ENCODE measurements at places on chromosomes 12 and 14.
A peak's percentile ranks its signal among the peaks of the same experiment; 100 is the strongest.

GRCh38 chr14:73712071-73712506 is 2.1 kb downstream of the PNMA1 start:
- no peak for DNase-seq

DNA sequence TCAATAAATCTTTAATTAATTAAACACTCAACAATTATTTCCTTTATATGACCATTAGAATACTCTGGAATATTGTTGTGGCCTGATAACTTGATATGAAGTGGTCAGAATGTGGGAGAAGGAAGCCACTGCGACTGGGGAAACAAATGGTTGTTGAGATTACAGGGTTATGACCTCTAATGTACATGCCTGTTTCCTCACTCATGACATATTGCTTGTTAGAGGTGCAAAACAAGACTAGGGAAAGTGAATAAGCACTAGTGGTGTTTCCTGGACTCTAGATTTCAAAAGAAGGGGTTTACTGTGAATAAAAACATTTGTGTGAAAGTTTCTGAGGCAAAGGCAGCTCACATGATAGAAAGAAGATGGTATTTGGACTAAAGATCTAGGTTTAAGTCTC is 53.3 kb downstream of the STAB2 start:
- DNase-seq, result no peak

GRCh38 chr12:52211716-52212585 is 20.1 kb upstream of the KRT80 start:
- DNase-seq, result no peak

DNA sequence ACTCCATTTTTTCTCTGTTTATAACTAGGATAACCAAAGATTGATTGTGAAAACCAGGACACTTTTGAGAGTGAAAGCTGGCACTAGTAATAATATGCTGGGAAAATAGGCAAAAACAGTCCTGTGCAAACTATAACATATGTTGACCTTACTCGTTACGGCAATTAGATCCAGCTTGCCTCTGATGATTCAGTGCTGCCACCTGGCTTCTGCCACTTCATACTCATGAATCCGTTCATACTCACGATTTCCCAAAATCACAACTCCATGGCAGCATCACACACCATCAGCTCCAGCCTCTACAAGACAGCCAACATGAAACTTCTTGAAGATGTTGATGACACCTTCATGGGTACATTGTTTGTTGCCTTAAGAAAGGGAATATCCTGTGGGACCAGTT is 49.1 kb upstream of the CAND1 start:
- DNase-seq, result no peak

DNA sequence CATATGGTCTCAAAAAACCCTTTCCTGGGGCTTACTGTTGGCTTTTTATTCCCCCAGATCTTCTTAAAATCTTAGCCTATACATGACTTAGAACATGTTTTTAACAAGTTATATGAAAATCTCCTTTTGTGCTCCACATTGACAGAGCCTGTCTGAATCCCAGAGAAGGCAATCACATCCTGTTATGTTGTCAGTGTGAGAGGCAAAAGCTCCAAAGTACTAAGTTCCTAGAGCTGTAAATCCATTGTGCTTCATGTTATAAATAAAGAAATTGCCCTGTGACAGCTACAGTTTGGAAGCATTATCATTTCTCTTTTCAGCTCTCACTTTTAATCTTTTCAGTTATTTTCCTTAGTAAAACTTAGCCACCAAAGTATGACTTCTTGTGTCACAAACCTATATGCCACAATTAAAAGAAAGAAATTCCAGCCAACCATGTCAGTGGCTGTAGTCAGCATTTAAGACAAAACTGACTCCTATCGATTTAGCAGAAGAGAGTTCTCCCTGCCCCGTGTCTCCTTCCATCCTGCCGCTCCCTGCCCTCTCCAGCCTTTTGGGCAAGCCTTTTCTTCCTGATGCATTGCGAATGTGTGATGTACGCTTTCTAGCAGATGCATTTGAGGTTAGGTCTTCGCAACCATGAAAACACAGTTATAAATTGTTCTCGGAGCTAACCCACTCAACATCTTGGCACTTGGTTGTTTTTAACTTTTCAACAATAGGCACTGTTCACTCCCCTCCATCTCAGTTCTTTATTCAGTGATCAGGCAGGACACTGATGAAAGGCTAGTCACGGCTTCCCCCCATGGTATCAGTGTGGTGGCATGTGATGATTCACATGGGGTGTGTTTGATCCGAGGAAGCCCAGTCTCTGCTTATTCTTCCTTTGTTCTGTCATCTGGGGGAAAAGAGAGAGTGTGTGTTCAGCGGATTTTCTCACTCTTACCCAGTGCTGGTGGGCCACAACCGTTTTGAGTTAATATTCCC is 143.5 kb downstream of the SSPN start:
- DNase-seq, result no peak

DNA sequence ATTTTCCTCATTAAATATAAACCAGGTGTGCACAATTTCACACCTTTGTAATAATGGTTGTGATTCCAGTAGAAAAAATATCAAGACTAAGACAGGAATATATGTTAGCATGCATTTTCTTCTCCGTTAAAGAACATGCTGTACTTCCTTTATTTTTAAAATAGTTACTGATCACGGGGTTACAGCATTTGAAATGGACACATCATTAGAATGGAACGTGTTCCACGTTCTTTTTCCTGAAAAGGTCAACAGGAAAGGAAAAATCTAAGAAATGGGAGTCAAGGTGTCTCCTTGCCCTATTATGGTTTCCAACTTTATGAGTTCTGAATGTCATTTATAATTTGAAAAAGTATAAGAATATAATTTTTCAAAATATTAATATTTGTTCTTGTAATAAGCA is 1325.7 kb downstream of the SLC16A7 start:
- no peak for DNase-seq

GRCh38 chr12:126040307-126040706 is 975.1 kb downstream of the AACS start:
- DNase-seq, result no peak

GRCh38 chr12:56804684-56805083 is 41.6 kb downstream of the HSD17B6 start:
- no peak for DNase-seq

- DNase-seq, result no peak
These were observed 303.9 kb upstream of the LRFN5 start for GRCh38 chr14:41302776-41303175.

DNA sequence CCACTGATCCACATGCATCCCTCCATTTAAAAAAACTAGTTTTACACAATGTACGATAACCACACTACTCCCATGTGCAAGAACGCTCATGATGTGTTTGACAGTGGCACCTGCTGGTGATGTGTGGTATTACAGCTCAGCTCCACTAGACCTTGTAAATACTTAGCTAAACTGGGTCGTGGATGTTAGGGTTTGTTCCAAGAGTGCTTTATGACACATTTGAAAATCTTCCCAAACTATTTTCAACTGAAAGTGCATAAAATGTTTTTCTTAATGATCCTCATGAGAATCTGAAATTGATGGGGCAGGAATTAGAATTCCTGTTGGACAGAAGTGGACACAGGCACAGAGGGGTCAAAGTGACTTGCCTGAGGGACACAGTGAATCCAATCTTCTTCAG is 99.2 kb downstream of the SCARB1 start:
- DNase-seq, result peak; percentile 65

GRCh38 chr14:72925815-72926291 is 411 bp upstream of the DCAF4 start:
- no peak for DNase-seq

DNA sequence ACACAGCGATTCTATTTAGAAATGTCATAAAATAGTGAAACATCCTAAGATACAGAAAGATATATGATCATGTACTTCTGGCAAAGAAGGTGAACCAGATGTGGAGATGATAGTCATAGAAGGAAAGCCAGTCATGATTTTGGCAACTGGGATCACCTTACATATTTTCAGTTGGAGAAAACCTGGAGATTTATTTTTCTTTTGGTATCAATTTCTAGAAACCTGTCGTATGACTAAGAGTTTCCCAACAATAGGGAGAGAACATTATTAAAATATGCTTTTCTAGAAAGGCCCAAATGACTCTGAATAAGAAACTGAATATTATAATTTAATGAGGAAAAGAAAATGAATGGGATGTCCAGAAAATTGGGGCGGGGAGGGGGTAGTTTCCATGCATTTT is 396.4 kb downstream of the ZFP36L1 start:
- no peak for DNase-seq

DNA sequence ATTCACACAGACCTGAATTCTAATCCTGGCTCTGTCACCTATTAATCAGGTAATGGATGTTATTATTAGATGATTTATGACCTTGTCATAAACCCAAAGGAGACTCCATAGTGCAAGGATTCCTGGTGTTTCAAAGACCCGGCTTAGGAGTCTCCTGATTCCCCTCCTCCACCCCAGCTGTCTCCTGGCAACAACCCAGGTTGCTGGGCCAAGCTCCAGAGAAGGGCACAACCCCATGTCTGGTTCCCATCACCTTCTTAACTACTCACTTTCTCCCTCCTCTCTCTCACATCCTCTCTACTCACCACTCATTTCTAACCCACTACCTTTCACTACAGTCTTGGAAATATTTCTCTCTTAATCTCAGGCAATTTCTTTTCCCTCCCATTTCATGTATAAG is 41.6 kb downstream of the RHOJ start:
- no peak for DNase-seq

- no peak for DNase-seq
These were observed 389.3 kb upstream of the USP15 start for GRCh38 chr12:61870658-61871484.

GRCh38 chr12:2333491-2334195 is 280.9 kb downstream of the CACNA1C start:
- DNase-seq, result no peak

DNA sequence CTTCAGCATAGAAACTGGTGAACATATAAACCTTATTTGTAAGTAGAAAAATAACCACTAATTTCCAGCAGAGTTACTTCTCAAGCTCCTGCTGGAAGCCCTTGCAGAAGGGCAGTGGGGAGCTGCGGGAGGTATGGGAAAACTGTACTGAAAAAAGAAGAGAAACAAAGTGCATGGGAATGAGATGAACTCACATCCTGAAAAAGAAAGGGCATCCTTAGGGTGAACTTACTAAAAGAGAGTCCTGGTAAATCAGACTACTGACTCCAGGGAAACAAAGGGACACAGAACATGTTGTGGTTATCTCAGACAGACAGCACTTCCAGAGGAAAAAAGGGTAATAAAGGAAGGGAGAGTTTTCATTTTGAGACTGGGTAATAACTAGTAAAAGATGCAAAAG is 515.1 kb downstream of the RPL10L start:
- no peak for DNase-seq

- no peak for DNase-seq
These were observed 32.3 kb upstream of the ANKS1B start for GRCh38 chr12:100017056-100017455.

- peak; percentile 17 for DNase-seq
These were observed at the start of gene LIN7A for GRCh38 chr12:80937391-80938238. Gene LIN7A, minus strand, starts transcription at chr12:80937934. Its CDS starts 212 bp downstream, at chr12:80937722.

DNA sequence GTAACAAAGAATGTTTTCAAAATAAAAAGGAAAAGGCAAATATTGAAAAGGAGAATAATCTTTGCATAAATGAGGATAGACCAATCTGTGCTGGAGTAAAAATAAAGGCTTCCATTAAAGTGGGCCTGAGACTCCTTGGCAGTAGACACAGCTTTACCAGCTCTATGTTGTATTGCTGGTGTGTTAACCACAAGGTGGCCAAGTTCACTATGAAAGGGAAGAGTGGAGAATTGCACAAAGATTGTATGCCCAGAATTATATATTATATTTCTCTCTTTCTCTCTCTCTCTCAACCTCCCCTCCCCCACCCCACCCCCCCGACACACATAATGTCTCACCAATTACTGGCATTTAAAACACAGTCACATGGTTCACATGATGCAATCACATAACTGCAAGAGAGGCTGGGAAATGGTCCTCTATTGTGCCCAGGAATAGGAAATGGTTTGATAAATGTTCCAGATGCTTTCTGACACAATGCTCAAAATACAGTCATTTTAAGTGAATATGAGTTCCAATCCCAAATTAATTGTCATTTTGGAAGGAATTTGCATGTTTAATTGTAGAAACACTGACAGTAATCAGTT is 222.6 kb upstream of the SYT1 start:
- DNase-seq, result no peak

GRCh38 chr14:68722968-68723566 is 69.8 kb downstream of the ZFP36L1 start:
- no peak for DNase-seq

DNA sequence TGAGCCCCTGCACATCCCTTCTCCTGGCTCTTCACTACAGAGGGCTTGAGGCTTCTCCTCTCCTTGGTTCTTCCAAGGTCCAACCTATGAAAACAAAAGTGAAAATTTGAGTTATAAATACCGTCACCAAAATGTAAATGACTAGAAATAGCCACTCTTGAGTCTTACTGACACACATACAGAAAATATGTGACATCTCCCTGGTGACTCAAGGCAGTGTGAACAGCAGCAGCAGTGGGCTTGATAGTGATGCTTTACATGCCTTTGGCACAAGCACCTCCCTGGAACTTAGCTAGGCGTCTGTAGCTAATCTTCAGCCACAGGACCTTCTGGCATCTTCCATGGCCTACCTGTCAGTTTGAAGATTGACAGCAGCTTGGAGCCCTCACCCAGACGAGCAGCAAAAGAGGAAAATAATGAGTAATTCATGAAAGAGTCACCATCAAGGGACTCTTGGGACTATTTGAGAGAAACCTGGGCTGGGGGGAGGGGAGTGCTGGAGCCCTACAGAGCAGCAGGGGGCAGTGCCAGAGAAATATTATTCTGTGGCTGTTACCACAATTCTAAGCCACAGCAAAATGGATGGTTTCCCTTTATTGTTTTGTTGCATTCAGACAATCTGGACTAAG is 158.0 kb downstream of the KCNK10 start:
- no peak for DNase-seq

DNA sequence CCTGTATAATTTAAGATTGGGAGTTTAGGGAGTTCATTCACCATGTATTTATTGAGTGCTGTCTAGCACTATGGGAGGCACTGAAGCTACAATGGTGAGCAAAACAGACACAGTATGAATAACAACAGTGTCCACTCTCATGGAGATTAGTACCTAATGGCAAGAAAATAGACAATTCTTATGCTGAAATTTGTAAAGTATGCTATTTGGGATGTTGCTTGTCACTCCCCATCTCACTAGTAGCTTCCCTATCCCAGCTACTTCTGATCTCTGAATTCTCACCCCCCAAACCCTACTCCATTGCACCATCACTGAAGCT is 4.0 kb downstream of the GDF11 start:
- DNase-seq, result no peak

DNA sequence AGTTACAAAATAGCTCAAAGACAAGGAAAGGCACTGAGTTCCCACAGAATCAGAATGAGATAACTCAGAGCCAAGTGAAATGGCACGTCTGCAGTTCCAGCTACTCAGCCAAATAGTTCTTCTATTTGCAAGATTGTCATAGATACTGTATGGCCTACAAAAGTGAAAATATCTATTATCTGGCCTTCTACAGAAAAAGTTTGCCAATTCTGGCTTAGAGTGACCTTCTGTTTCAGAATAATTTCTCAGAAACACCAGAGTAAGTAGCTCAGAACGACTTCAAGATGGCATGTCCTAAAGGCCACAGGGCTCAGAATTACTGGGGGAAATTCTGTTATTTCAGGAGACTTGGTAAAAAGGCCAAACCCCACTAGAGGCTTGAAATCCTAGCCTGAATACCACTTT is 10.7 kb upstream of the RTRAF start:
- no peak for DNase-seq

- no peak for DNase-seq
These were observed 6.7 kb downstream of the SERPINA9 start for GRCh38 chr14:94469261-94469660.

- DNase-seq, result no peak
These were observed 129.6 kb downstream of the NCOR2 start for GRCh38 chr12:124437617-124438436.

- no peak for DNase-seq
These were observed 34.2 kb downstream of the CCDC88C start for GRCh38 chr14:91383439-91383838.

All from colonic mucosa (tissue), 4 donors.